HCEC 1CT (cell line): ENCODE measurements at places on chromosomes 4 and X.

- DNase-seq = peak; percentile 79
Observed at GRCh38 chrX:54439960-54440871, at the start of gene TSR2. TSS of gene TSR2 (plus strand) at chrX:54440404. CDS start at chrX:54440422, 18 bp downstream.

GRCh38 chr4:172270397-172270796, 457.2 kb downstream of the GALNTL6 start:
- DNase-seq = no peak

DNA sequence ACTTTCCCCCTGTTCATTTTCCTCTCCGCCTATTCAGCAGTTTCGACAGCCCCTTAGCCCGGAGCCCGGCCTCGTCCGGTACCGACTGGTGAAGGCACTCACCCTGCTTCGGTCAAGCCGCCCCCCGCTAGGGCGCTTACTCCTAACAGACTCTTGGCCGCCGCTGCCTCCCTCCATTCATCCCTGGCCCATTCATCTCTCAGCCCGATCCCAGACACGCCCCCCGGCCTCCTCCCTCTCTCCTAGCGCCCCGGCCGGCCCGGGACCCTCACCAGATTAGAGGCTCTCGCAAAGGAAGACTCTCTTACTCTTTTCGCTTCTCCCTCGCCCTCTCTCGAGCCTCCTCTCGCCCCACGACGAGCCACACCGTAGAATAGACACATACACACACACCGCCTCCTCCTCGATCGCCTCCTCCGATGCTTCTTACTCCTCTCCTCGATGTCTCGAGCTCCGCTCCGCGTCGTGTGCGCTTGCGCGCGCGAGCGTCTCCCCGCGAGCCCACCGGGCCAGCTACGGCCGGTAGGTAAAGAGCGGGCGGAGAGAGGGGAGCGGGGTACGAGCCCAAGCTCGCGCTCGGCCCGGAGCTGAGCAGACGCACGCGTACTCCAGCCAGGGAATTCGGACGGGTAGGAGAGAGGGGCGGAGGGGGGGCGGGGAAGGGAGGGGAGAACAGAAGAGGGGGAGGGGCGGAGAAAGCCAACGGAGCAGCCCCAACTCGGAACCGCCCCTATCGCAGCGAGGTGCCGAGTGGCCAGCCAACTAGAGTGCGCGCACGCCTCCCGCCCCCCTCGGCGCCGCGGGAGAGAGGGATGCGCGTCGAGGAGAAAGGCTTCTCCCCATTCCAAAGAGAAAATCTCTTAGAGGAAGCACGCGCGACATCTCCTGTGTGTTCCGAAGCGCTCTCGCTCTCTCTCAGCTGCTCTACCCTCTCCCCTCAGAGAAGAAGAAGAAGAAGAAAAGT, at the start of gene WNK3:
Gene WNK3 (minus strand): TSS at position 633 of the 964 bp plus-strand sequence.
- DNase-seq = no peak

DNA sequence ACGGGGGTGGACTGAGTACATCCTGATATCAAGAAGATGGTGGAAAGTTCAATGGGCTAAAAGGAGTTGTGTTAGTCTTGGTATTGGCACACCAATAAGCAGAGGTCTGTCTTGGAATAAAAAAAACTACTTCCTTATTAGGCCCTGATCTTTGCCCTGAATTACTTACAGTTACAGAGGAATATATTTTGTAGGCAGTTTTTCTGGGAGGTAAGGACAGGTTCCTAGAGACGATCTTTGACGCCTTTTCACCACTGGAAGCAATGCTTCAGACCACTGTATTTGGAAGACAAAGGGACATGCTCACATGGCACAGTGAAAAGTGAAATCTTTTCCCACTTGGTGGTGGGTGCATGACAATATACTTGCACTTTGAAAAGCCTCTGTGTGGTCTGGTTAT, 618 bp upstream of the XK start:
- DNase-seq = no peak

DNA sequence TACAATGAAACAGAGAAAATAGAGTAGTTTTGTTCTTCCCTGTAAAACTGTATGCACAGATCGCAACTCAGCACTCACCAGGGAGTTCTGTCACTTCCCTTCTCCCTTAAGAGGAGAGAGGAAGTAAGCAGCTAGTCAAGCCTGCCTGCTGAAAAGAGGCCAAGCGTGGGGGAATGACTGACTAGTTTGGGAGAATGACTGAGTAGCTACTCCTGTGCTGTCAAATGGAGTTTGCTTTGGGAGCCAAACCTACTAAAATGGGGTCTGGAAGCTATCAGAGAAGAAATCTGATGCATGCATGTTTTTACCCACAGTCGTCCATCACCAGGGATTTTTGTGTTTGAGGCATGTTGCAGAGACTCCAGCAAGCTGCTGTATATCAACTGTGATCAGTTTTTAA, 54.6 kb upstream of the LHFPL1 start:
- peak; percentile 35 for DNase-seq
